ENCODE measurements at places on chromosomes 7 and 10.

- no peak for DNase-seq
Observed at GRCh38 chr7:155851892-155852291, 39.6 kb upstream of the SHH start.

- no peak for DNase-seq
Observed at GRCh38 chr10:58137813-58138212, 129.9 kb downstream of the IPMK start.

DNA sequence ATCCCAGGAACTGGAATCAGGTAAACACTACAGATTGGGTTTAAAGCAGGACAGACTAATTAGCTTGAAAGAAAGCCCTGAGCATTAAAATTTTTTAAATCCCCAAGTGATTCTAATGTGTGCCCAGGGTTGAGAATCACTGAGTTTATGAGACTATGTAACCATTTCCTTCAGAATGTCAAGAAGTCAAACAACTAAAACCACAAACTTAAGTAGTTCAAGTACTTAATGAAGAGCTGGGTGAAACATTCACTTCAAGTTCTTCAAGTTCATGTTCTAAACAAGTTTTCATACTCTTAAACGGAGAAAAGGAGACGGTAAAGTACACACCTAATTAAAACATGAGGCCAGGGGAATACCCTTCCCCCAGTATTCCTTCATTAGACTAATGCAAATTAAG, 28.2 kb upstream of the TLL2 start:
- DNase-seq, result no peak

DNA sequence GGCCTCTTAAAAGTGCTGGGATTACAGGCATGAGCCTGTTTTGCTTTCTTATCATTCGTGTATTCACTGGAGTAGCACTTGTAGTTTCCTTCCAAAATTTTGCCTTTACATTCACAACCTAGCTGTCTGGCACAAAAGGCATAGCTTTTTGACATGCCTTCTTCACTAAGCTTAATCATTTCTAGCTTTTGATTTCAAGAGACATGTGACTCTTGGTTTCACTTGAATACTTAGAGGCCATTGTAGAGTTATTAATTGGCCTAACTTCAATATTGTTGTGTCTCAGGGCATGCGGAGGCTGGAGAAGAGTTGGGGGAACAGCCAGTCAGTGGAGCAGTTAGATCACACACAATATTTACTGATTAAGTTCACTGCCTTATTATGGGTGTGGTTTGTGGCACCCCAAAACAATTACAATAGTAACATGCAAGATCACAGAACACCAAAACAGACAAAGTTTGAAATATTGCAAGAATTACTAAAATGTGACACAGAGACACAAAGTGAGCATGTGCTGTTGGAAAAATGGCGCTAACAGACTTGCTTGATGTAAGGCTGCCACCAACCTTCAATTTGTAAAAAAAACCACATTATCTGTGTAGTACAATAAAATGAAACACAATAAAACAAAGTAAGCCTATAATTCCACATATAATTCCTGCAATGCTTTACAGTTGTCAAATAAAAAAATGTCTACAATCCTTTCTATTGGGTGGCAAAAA, 43.1 kb downstream of the BRAF start:
- no peak for DNase-seq

DNA sequence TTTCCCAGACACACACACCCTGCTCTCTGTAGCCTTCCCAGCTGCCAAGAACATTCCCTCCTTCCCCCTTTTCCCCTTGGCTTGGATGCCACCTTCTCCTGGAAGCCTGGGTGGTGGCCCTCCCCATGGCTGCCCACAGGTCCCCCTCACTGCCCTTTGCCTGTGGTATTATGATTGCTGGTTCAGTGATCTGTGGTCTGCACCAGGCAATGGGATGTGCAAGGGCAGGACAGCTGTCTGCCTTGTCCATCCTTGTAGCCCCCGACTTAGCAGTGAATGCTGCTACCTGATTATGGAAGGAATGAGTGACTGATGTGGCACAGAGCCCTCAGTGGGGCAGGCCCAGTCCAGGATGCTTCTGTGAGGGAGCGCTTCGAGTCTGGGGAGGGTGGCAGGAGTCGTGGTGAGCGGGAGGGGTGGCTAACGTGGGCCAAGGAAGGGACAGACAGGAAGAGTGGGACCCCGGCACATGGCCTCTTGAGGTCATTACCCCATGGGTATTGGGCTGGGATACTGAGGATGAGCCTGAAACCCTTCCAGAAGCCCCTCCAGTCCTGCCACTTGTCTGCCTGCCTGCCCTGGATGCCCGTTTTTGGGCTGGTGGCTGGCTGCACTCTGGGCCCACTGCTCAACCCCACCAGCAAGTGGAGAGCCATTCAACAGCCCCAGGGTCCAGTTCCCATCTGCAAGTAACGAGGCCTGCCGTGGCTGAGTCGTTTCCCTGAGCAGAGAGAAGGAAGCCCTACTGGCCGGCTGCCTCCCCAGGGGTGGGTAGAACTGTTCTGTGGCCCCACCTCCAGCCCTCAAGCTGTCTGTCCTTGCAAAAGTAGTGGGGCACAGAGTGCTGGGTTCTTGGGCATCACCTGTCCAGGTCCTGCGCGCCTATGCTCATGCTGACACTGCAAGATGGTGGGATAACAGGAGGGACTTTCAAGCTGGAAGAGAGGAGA, 8.8 kb downstream of the CHST3 start:
- DNase-seq, result no peak

GRCh38 chr7:95772771-95773581, 622 bp downstream of the DYNC1I1 start:
- no peak for DNase-seq

- no peak for DNase-seq
Observed at GRCh38 chr10:124558339-124559321, 97.0 kb downstream of the LHPP start.

DNA sequence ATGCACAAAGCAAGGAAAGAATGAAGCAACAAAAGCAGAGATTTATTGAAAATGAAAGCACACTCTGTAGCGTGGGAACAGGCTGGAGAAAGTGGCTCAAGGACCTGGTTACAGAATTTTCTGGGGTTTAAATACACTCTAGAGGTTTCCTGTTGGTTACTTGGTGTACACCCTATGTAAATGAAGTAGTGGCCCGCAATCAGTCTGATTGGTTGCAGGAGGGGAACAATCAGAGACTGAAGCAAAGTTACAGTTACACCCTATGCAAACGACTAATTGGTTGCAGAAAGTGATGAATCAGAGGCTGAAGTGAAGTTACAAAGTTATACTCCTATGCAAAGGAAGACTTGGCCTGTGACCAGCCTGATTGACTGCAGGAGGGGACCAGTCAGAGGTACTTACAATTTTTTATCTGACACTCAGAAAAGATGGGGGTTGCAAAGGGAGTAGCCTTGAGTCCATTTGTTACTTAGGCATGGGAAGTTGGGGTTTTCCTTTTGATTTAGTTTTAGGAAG, 3.6 kb upstream of the MTPN start:
- no peak for DNase-seq

DNA sequence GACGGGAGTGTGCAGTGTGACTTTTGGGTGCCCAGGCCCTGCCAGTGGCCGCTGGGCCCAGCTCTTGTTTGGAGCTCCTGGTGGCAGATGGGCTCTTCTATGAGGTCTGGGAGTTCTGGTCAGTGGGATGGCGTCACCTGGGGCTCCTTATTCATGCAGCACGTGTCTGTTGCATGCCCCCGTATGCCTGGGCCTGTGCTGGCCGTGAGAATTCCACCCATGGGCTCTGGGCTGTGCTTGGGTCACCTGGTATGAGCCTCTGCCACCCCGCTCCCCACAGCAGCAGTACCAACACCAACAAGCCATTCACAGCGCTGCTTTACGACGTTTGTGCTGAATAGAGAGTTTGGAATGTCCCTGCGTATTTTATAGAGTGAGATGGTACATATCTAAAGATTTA, 27.1 kb downstream of the INPP5A start:
- no peak for DNase-seq

GRCh38 chr10:74199315-74199714, 48.3 kb downstream of the ADK start:
- no peak for DNase-seq

GRCh38 chr7:112484671-112485167, 3.9 kb downstream of the LSMEM1 start:
- no peak for DNase-seq

- no peak for DNase-seq
Observed at GRCh38 chr10:126131341-126131740, 235.0 kb downstream of the FANK1 start.

DNA sequence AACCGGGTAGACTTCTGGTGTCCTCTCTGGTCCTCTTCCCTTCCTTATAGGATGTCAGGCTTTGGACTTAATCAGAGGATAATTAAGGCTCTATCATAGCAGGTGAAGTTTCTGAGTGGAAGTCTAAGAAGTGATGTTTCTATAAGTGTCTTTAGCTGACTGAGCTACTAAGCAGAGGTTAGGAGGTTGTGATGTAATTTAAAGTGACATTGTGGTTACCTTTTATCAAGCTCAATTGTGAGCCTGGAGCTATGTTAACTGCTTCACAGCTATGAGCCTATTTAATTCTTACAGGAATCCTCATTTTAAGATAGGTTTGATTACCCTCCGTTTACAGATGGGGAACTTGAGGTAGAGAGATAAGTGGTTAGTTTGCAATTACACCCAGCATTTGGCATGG, 365.1 kb downstream of the AUTS2 start:
- no peak for DNase-seq

DNA sequence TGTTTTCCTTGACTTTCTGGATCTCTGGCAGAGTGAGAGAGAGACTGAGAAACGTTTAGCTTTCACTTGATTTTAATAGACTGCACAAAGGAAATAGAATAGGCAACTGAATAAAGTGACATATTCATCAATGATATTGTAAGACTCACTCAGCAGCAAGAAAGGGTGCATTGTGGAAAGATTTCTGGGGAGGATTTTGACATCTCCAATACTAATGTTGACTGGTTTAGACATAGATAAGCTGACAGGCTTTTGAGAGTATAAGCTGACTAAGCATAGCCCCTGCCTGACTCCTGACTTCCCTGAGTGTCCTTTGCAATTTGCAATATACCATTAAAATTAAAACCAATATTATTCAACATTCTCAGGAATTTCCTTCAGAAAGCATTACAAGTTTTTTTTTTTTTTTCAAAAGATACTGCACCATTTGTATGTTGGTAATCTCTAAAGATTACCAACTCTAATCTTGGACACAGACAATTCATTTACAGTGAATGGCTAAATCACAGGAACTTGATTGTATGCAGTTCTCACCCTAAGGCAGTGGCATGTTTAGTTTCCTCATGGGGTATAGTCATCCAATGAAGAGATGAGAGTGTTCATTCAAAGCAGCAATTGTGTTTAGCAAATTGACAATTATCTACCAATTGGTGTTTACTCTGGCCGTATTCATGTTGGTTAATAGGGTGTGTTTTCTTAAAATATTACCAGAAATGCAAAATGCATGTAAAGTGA, 325.6 kb downstream of the SORCS3 start:
- no peak for DNase-seq

All from frontal cortex (tissue), 4 donors.